ENCODE measurements at places on chromosomes 2 and 18.

GRCh38 chr2:222290736-222291484 lies 7.9 kb downstream of the PAX3 start:
- DNase-seq, result no peak

DNA sequence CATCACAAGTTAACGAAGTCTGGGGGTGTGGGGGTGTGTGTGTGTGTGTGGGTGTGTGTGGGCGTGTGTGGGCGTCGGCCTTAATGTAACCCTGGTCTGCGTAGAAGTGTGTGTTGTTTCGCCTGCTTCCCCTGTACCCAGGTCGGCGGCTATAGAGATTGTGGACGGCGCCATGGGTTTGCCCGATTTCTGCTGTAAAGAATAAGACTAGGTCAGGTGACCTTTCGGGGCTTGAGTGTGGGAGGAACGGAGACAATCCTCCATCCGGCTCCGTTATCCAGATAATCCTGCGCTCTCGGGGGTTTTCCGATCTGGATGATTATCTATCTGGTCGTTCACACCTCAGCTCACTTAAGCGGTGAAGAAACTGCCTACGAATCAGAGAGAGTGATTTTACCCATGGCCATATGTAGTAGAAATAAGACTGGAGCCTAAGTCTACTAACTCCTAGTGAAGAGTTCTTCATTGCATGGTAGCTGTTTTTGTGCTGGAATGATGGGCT lies 543 bp downstream of the HADHB start:
- peak; percentile 59 for DNase-seq

GRCh38 chr2:127508631-127509034 lies 17.7 kb downstream of the IWS1 start:
- no peak for DNase-seq

DNA sequence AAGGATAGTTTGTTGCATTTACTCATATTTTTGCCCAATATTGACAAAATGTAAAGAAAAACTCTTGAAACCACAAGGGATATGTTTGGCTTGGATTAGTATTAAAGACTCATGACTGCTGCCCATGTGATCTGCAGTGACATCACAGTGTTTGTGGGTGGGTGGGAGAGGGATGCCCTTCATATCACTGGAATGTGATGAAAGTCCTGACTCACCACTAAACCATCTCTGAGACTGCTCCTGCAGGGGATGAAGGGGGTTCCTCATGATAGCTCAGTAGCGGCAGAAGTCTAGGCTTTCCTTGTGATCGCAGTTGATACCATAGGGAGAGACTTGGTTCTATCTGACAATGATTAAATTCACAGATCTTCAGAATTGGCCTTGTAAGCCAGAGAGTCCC lies 451.2 kb downstream of the CNTNAP5 start:
- no peak for DNase-seq

GRCh38 chr18:58060254-58060653 lies 16.2 kb downstream of the NEDD4L start:
- DNase-seq, result no peak

All from stimulated activated naive CD4-positive, alpha-beta T cell treated with Interleukin-2 at 50 U/mL for 16 hours (primary cell).